ENCODE measurements at places on chromosomes 1 and 21. TPM values are rescaled to one million over a fixed set of nuclear protein-coding genes. Genes with fewer than 3 reads are reported as not detected.

Gene RHEX
- 1.7 TPM for total RNA-seq

Gene ASH1L
- total RNA-seq = 40.6 TPM

Gene DDAH1
- total RNA-seq = 8.3 TPM

Gene IL20
- not detected for total RNA-seq

Gene CACNA1E
- total RNA-seq = 0.03 TPM

Gene C1orf87
- total RNA-seq = not detected

All from lower leg skin (tissue), 4 donors.